ENCODE measurements at places on chromosomes 2 and 18. TPM values are rescaled to one million over a fixed set of nuclear protein-coding genes. Genes with fewer than 3 reads are reported as not detected.

DNA sequence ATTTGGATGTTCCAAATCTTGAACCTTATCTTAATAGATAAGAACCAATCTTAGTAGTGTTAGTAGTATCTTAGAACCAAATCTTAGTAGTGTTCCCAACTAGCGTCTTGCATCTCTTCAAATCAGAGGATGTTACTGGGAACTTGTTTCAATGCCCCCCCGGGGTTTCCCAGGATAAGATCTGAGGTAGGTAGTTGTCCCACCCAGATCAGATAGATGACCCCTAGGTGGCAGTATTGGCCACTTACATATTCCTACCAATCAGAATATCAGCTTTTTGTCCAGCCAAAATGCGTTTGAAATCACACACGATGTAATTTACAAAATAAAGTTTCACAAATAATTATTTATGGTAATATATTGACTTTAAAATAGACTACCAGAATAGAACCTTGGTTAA, 314.8 kb downstream of the MBD2 start:
- peak; percentile 42 for DNase-seq
- H3K27ac ChIP-seq: no peak overlapping the region
- H3K36me3 ChIP-seq: no peaks in the 10 kb centered on the region
- H3K4me3 ChIP-seq: no peak overlapping the region
- no peaks in the 10 kb centered on the region for H3K4me1 ChIP-seq

GRCh38 chr2:147424766-147425165, 420.1 kb upstream of the ACVR2A start:
- H3K36me3 ChIP-seq: no peaks in the 10 kb centered on the region
- H3K4me3 ChIP-seq: no peak overlapping the region
- H3K27me3 ChIP-seq: no peaks in the 10 kb centered on the region

DNA sequence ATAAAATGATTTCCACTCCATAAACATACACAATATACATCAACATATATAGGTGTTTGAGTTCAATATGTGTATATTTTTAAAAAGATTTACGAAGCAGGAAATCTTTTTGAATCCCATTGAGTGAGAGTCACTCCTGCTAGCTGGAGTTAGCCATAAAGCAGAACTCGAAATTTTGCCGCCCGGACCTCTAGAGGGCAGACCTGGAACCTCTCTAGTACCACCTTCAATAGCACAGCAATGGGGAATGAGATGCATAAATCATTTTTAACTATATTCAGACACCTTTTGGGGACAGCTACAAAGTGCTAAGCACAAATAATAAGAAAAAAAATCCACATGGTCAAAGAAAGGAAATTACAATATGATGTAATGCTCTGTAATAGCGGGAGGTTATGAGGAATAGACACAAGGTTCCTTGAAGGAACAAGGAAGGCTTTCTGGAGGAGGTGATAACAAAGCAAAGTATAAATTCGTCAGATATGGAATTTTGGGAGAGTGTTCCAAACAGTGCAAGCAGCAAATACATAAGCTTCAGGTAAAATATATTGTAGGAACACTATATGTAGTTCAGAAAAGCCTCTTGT, 533.4 kb downstream of the ERBB4 start:
- H3K27ac ChIP-seq: no peak overlapping the region
- H3K4me1 ChIP-seq: no peaks in the 10 kb centered on the region
- no peak for DNase-seq
- no peak overlapping the region for H3K4me3 ChIP-seq

- DNase-seq: no peak
- H3K36me3 ChIP-seq: no peaks in the 10 kb centered on the region
- H3K27me3 ChIP-seq: no peaks in the 10 kb centered on the region
Observed at GRCh38 chr2:219772103-219772635, 144.7 kb downstream of the SLC4A3 start.

- no peak overlapping the region for H3K4me3 ChIP-seq
- no peaks in the 10 kb centered on the region for H3K27me3 ChIP-seq
- no peaks in the 10 kb centered on the region for H3K4me1 ChIP-seq
Observed at GRCh38 chr18:60870261-60871153, 462.7 kb upstream of the CDH20 start.

DNA sequence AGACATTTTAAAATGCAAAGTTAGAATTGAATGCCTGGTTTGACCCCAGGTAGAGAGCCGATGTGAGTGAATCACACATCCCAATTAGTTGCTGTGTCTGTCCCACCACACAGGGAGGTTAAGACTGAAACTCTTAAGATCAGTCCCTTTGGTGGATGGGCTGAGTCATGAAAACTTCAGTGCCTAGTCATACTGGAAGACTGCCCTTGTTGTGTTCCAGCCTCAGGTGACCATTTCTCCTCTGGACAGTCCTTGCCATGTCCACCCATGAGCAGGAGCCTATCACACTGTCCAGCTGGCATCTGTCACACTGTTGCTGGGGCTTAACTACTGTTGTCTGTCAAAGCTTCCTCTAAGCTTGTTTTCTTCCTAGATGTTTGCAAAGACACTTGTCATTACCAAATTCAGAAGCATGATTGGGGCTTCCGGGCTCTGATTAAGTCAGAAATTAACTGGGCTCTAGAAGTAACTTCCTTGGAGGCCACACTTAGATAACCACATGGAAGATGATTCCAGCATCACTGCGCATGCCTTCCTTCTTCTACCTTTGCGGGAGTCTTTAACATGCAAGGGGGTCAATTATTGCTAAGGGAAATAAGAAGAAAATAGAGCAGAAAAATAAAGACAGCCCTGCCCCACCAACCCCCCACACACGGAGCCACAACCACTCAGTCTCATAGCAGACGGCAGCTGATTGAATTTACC, 21.3 kb downstream of the CYRIA start:
- no peak for DNase-seq
- no peaks in the 10 kb centered on the region for H3K4me1 ChIP-seq
- H3K27me3 ChIP-seq: no peaks in the 10 kb centered on the region

- H3K4me1 ChIP-seq: peaks cover 52% of the 10 kb centered on the region
- H3K27me3 ChIP-seq: no peaks in the 10 kb centered on the region
- peak overlapping the region; percentile 42 for H3K27ac ChIP-seq
Observed at GRCh38 chr2:224882291-224883171, 159.7 kb downstream of the DOCK10 start.

DNA sequence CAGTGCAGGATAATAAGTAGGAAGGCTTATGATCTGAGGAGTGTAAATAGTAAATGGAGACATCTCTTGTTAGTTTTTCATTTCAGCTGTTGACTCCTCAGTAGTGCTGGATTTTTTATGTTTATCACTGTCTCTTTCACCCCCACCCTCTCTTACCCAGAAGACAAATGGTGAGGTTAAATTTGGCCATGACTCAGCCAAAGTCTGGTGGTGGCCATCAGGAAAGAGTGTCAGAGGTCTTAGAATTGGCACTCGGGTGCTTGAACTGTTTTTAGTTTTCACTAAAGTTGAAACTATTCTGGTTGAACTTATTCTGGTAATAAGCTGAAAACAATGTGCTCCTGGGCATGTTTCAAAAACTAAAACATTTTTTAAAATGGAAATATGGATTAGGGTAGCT, 123.3 kb downstream of the FHOD3 start:
- no peaks in the 10 kb centered on the region for H3K36me3 ChIP-seq
- no peak for DNase-seq
- no peak overlapping the region for H3K4me3 ChIP-seq
- H3K4me1 ChIP-seq: no peaks in the 10 kb centered on the region

GRCh38 chr2:37412231-37412630, 67.8 kb downstream of the QPCT start:
- no peaks in the 10 kb centered on the region for H3K36me3 ChIP-seq
- no peak for DNase-seq
- no peak overlapping the region for H3K27ac ChIP-seq
- peaks cover under 1% of the 10 kb centered on the region for H3K27me3 ChIP-seq

DNA sequence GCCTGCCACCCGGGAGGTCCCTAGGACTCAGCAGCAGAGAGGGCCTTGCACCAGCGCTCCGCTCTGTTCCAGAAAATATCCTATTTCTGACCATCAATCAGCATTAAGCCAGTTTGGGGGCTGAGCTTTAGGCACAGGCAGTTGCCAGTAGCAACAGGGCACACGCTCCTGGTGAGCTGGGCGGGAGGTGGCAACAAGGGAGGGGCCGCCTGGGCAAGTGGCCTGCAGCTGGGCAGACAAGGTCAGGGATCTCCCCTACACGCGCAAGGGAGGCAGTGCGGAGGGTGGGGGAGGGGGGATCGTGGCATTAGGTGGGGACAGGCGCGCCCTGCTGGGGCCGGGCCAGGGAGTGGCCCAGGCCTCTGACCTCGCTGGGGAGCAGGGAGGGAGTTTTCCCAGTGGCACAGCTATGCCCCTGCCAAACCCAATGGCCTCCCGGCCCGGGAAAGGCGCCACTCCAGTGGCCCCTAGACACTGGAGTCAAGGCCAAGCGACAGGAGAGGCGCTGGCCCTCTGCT, 302.8 kb downstream of the NCKAP5 start:
- H3K27me3 ChIP-seq: peaks cover 12% of the 10 kb centered on the region
- H3K36me3 ChIP-seq: no peaks in the 10 kb centered on the region
- H3K27ac ChIP-seq: no peak overlapping the region
- no peaks in the 10 kb centered on the region for H3K4me1 ChIP-seq
- no peak for DNase-seq

- no peak overlapping the region for H3K27ac ChIP-seq
- no peaks in the 10 kb centered on the region for H3K36me3 ChIP-seq
- H3K4me1 ChIP-seq: peaks cover 10% of the 10 kb centered on the region
Observed at GRCh38 chr2:17879913-17880274, 1.4 kb downstream of the KCNS3 start.

CRACDL gene
- 0.22 TPM for total RNA-seq

ARHGAP28 gene
- not detected for total RNA-seq

OLA1 gene
- 87.4 TPM for total RNA-seq
